ENCODE measurements at places on chromosomes 1 and 21. TPM values are rescaled to one million over a fixed set of nuclear protein-coding genes. Genes with fewer than 3 reads are reported as not detected.

Gene KLF17
- total RNA-seq: 5.5 TPM

Gene ENAH
- total RNA-seq: 279 TPM

Gene SYPL2
- total RNA-seq: not detected

Gene BCAR3
- total RNA-seq: 17.6 TPM

Gene CLCNKB
- not detected for total RNA-seq

Gene FAAH
- 0.72 TPM for total RNA-seq

Gene FCGR3B
- 5.5 TPM for total RNA-seq

Gene SPAG17
- total RNA-seq: 4.1 TPM

Gene SPATA46
- not detected for total RNA-seq

Gene ST6GALNAC5
- total RNA-seq: 166 TPM

Gene EDARADD
- 5.3 TPM for total RNA-seq

Gene TOR1AIP1
- total RNA-seq: 83.3 TPM

Gene PLA2G2C
- 0.48 TPM for total RNA-seq

Gene RAP1GAP
- total RNA-seq: 2.2 TPM

Gene HORMAD1
- not detected for total RNA-seq

Gene TEX38
- total RNA-seq: 4.3 TPM

Gene HTR1D
- total RNA-seq: 1.4 TPM

Gene LORICRIN
- total RNA-seq: not detected

Gene RIPPLY3
- not detected for total RNA-seq

Gene ZBTB8A
- total RNA-seq: 16.1 TPM

Gene PLA2G4A
- total RNA-seq: 17.8 TPM

Gene NECTIN4
- 6.3 TPM for total RNA-seq

Gene NGF
- 2.4 TPM for total RNA-seq

Gene CD101
- 0.48 TPM for total RNA-seq

Gene LCE3E
- not detected for total RNA-seq

Gene TCHH
- total RNA-seq: 0.96 TPM

Gene LRRC38
- not detected for total RNA-seq

Gene EYA3
- total RNA-seq: 7.2 TPM

Gene CHD1L
- 10.1 TPM for total RNA-seq

Gene FCN3
- 6.0 TPM for total RNA-seq

Gene PLA2G2F
- 1.2 TPM for total RNA-seq

Gene GJA9
- 1.7 TPM for total RNA-seq

Gene HCRTR1
- 6.7 TPM for total RNA-seq

Gene SPRR3
- total RNA-seq: 8.7 TPM

Gene RPTN
- 1.7 TPM for total RNA-seq

Gene GOLPH3L
- 18.8 TPM for total RNA-seq

Gene RGS16
- 4.6 TPM for total RNA-seq

Gene NOS1AP
- 2.9 TPM for total RNA-seq

Gene CELA2B
- total RNA-seq: not detected

Gene CYYR1
- total RNA-seq: 16.9 TPM

Gene AADACL4
- not detected for total RNA-seq

Gene CD48
- total RNA-seq: 12.5 TPM

Gene TGFBR3
- total RNA-seq: 24.1 TPM

Gene DCST2
- total RNA-seq: not detected

Gene KCNE1
- 0.72 TPM for total RNA-seq

Gene MMP23B
- total RNA-seq: 249 TPM

Gene CDA
- not detected for total RNA-seq

Gene GABPB2
- 11.1 TPM for total RNA-seq

Gene RGS4
- 72.0 TPM for total RNA-seq

Gene SMYD3
- total RNA-seq: 46.7 TPM

Gene B3GALT6
- 15.4 TPM for total RNA-seq

Gene CHRM3
- 6.0 TPM for total RNA-seq

Gene MXRA8
- 196 TPM for total RNA-seq

Gene PRAMEF18
- 1.4 TPM for total RNA-seq

Gene CALML6
- total RNA-seq: 0.72 TPM

Gene NTMT2
- not detected for total RNA-seq

Gene ALX3
- total RNA-seq: 0.48 TPM
